ENCODE measurements at places on chromosomes 12 and 14.

DNA sequence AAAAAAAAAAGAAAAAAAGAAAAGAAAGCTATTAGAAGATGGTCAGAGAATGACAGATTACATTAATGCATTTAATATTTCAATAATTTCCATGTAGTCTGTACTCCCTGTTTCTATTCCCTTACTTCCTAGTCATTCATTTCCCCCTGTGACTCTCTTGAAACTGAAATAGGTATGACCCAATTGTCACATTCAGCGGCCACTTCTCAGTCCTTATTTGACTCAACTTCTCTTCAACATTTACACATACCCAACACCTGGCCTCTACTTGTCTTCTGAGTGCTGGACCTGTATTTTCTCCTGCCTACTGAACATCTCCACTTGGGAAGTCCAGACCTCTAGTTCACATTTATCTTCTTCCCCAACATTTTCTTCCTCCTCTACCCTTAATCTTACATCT is 7.2 kb downstream of the EEA1 start:
- no peak for DNase-seq

GRCh38 chr14:102280376-102280962 is 24.5 kb downstream of the MOK start:
- no peak for DNase-seq

DNA sequence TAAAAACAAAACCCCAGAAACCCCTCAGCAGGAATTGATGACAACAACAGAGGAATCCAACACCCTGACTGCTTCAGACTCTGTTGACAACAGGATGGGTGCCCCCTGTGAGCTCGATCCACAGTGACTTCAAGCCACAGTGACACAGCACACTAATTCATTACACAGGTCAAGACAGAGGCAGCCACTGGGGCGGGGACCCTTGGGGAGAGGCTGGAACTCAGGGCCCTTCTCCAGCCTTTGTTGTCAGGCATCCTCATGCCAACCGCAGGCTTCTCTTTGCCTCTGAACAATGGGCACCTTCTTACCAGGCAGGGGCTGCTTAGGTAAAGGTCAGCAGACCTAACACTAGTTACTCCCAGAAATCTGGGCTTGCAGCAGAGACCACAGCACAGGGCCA is 37.6 kb downstream of the ACADS start:
- DNase-seq = no peak

- no peak for DNase-seq
Measured at GRCh38 chr12:115823635-115824034, 453.9 kb downstream of the MED13L start.

All from stimulated activated CD4-positive, alpha-beta T cell treated with anti-CD3 and anti-CD28 coated beads, Interleukin-15, amount 100 ng/mL, for 48 hours (primary cell).